ENCODE measurements at places on chromosomes 1 and 21.

DNA sequence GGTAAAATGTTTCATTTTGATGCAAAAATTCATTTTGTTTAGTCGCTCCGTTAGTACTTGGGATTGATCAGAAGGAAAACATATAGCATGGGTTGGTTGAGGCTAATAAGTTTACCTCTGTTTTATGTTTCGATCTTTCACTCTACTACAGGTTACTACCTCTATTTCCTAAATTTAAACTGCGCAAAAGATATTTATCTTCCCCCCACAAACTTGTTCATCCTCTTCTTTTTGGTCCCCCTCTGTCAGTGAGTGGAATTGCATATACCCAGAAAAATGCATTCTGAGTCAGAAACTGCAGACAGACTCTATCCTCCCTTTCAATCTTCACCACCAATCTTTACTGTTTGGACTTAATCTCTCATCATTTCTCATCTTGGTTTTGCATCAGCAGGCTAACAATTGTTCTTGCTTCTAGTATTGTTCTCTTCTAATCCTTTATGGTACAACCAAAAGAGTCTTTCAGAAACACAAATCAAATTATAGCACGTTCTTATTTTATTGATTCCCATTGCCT, 316.0 kb upstream of the ADGRL4 start:
- no peak for DNase-seq

DNA sequence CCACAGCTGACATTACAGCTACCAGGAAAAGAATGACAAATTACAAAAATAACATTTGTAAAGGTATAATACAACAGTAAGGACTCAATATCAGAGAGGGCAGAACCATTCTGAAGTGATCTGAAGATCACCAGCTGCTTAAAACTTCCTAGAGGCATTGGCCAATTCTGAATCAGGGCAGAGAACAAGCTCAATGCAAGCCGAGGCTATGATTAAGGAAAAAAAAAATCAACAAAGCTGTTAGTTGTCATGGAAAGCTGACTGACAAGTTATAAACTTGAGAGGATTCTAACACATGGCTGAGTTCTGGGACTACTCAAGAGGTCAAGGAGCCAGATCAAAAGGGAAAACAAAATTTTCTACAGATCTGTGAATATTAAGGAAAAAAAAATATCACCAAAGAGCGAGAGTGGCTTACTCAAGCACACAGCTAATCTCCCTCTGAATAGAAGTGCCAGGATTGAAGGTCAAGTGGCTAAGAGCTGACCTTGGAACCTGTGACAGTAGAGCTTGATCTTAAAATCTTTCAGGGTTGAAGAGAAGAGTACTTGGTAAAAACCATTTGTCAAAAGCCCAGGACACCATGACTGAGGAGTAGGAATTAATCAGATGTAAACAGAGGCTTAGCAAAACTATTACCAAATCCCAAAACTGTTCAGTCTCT, 383.4 kb downstream of the USP25 start:
- DNase-seq: no peak

- peak; percentile 97 for DNase-seq
Measured at GRCh38 chr1:39639305-39640130, at the start of gene HEYL. HEYL (minus strand) TSS chr1:39639643; CDS start chr1:39639625, 18 bp downstream.

GRCh38 chr1:156705321-156705917, at the start of gene CRABP2:
CRABP2 (minus strand) TSS chr1:156705583; CDS start chr1:156705446, 137 bp downstream.
- peak; percentile 67 for DNase-seq

DNA sequence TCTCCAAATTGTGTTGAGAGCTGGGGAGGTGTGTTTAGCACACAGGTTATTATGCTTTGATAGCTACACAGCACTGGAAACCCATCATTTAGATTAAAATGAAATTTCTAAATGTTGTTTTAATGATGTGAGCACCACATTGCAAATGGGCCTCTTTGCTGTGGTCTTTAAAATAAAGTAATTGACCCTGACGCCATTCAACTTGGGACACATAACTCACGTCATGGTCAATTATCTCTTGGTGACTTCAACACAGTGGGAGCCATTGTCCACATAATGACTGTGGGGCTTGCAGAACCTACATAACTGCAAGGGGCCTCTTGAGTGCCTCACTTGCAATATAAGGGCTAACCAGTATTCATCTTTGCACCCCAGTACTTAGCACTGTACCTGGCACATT, 280.4 kb downstream of the HLX start:
- DNase-seq: no peak

Data from HuH-7 (cell line).